ENCODE measurements at places on chromosomes 11 and 22.

DNA sequence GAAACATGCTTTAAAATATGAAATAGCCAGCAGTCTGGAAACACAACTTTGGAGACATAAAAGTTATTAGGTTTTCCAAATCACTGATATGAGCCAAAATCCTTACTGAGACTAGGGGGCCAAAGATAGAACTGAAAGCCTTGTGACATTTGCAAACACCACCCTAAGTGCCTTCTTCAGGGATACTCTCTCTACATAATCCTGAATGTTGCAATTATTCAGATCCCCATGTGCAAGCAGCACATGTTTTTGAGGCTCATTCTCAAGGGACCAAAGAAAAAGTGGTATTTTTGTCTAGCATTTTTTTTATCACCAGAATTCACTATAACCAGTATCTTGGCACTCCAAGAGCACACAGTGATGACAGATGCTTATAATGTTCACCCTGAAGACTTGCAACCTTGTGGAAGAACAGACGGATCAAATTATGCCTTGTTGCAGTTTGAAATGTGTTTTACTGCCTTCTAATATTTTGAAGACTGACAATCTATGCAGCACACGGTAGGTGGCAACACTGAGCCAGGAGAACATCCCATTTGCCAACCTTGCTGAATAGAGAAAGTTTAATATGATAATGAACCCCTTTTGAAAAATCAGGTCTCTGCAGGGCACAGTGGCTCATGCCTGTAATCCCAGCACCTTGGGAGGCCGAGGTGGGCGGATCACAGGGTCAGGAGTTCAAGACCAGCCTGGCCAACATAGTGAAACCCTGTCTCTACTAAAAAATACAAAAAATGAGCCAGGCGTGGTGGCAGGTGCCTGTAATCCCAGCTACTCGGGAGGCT is 78.5 kb downstream of the PLEKHA7 start:
- peak; percentile 64 for DNase-seq

DNA sequence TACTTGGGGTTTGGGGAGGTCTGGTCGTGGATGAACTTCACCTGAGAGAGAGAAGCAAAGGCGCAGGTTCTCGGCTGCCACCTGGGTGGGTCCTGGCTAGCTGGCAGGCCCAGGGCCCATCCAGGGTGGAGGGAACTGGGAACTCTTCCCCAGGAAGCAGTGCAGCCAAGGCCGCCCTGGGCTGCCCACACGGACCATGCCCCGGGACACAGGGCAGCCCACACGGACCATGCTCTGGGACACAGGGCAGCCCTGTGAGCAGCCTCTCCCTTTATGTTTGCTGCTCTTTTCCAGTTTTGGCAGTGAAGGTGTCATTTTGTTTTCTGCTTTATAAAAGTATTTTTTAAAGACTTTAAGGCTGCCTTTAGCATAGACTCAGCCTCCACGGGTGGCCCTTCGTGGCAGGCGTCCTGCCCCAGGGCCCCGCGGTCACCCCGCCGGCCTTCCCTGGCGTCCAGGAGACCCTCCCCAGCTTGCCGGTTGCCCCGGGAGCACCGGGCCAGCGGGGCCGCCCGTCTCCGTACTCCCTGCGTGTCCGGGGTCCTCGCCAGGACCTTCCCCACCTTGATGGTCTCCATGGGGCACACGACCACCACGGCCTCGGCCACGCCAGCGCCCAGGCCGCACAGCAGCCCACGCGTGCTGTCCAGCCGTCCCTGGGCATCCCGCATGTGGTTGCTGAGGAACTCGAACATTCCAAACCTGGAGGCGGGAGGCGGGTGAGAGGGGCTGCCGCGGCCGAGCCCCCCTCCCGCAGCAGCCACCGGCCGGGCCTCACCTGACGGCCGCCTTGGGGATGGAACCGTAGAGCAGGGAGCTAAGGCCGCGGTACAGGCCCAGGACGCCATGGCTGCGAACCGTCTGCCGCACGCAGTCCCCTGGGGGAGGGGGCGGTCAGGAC is 1.1 kb downstream of the SLC25A1 start:
- no peak for DNase-seq

DNA sequence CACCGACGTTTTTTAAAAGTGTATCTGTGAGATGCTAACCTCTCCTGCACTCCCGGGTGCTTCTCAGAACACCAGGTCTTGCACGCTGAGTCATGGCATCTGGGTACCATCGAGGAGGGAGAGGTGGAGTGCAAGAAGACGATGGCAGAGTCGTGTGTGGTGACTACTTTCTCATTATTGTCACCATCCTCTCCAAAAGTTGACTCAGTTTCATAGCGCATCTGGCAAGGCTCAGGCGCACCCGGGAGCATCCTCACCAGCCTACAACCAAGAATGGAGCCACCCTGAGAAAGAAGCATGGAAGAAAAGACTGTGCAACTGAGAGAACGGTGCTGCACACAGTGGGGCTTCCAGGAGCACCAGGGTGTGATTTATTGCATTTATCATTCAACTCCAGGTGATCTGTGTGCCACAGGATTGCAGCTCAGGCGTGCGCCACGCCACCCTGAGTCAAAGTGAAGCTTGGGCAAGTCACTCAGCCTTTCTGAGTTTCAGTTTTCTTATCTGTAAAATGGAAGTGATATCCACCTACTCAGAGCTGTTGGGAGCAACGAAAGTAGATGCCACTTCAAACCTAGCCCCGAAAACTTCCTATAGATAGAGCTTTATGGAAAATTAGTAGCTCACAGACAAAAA is 65.4 kb downstream of the LINC01488 start:
- no peak for DNase-seq

DNA sequence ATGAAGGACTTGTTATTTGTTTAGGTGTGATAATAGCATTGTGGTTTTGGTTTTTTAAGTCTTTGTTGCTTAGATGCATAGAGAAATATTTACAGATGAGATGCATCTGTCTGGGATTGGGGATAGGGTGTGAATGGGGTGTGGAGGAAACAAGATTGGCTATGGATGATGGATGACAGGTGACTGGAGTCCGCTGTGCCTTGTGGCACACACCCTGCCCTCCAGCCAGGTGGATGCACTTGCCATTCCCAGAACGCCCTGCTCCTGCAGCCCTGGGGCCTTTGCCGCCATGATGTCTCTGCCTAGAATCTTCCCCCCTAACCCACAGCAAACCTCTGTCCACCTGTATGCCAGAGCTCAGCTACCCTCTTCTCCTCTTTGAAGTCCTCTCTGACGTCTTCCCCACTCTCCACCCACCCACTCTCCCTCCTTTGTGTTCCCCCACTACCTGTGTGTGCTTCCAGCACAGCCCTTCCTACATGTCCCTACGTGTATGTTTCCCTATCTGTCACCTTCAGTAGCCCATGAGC is 54.7 kb downstream of the WNT11 start:
- DNase-seq: no peak

- DNase-seq: no peak
Observed at GRCh38 chr11:88617226-88617625, 279.7 kb upstream of the CTSC start.

GRCh38 chr11:49213026-49213560 is 4.7 kb upstream of the FOLH1 start:
- no peak for DNase-seq

GRCh38 chr22:20227363-20227762 is 40.8 kb downstream of the RTN4R start:
- DNase-seq: no peak

- DNase-seq: peak; percentile 48
Observed at GRCh38 chr11:61777234-61778090, 14.9 kb downstream of the TMEM258 start.

- no peak for DNase-seq
Observed at GRCh38 chr11:115316696-115317095, 187.5 kb downstream of the CADM1 start.

DNA sequence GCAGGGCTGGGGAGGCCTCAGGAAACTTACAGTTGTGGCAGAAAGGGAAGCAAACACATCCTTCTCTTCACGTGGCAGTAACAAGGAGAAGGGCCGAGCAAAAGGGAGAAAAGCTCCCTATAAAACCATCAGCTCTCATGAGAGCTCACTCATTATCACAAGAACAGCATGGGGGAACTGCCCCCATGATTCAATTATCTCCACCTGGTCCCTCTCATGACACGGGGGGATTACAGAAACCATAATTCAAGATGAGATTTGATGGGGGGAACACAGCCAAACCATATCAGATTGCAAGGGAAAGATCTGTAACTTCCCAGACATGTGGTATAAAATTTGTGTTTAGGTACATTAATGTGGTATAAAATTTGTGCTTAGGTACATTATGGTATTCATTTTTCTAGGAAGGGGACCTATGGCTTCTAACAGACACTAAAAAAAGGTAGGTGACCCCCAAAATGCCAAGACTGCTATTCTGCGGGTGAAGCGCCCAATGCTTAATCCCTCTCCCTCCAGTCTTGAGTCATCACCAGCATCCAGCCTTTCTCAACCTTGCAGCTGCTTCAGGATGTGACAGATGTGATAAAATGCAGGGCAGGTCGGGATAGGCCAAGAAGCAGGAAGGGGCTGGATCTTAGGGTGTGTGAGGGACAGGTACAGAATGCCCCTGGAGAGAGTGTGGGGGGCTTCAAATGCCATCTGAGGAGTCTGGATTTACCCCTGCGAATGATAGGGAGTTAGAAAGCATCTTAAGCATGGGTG is 57.7 kb upstream of the AMPD3 start:
- DNase-seq: no peak

GRCh38 chr11:125931668-125932067 is 14.2 kb upstream of the VSIG10L2 start:
- no peak for DNase-seq

DNA sequence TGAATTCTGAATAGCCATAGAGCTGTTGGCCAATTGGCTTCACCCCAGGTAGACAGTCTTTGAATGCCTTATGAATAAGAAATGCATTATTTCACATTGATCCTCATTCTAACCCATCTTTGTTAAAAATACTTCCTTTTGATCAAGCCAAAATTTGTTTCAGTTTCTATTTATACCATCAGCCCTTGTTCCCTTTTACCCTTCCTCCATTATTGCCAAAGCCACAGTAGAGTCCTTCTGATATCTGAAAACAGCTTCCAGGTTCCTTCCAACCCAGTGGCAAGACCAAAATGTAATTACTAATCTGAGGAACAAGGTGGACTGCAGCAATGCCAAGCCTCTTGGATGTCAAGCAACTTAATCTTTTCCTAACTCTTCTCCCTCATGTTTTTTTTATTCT is 458.8 kb downstream of the BUD13 start:
- DNase-seq: no peak

DNA sequence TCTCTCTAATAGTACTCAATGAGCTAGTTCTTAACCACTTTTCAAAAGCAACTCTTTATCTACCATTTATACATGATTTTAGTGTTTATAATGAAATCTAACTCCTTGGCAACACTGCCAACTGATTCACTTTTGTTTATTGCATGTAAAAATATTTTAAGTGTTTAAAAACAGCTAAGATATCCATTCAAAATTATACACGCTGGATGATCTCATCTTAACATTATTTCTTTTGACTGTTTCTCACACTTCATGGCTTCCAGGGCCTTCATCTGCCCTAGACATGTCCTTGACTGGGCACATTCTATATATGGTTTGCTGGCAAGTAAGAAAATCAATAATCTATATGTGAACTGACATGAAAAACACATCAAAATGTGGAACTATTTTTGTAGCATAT is 414.6 kb upstream of the LUZP2 start:
- DNase-seq: no peak

Data from astrocyte of the hippocampus (primary cell).